ENCODE measurements at places on chromosomes 2 and 18.

DNA sequence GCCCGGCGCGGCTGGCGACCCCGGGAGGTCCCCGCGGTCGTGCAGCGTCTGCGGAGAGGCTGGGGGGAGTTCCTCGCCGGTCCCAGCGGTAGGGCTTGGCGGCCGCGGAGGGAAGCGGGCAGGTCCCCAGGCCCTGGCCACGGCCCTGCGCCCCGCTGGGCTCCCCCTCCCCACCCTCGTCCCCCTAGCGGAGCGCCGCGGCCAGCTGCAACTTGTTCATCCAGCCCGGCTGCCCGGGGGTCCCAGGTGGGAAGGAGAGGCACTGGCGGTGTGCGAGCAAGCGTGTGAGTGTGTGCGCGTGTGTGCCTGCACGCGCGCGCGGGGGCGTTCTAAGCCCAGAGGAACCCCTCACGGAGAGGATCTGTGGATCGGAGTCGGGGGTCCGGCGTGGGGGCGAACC lies 1.3 kb downstream of the PTPRM start:
- peak; percentile 16 for DNase-seq

GRCh38 chr2:161164161-161164560 lies 3.9 kb downstream of the TANK start:
- DNase-seq, result no peak

GRCh38 chr18:25164211-25164847 lies 187.6 kb downstream of the ZNF521 start:
- no peak for DNase-seq

GRCh38 chr2:118576109-118576855 lies 271.2 kb downstream of the EN1 start:
- DNase-seq, result peak; percentile 58

GRCh38 chr2:55225481-55226020 lies 6.5 kb downstream of the CLHC1 start:
- DNase-seq, result no peak

GRCh38 chr2:160581448-160581847 lies 87.8 kb upstream of the RBMS1 start:
- no peak for DNase-seq

- no peak for DNase-seq
Measured at GRCh38 chr18:27363872-27364271, 178.8 kb upstream of the CHST9 start.

DNA sequence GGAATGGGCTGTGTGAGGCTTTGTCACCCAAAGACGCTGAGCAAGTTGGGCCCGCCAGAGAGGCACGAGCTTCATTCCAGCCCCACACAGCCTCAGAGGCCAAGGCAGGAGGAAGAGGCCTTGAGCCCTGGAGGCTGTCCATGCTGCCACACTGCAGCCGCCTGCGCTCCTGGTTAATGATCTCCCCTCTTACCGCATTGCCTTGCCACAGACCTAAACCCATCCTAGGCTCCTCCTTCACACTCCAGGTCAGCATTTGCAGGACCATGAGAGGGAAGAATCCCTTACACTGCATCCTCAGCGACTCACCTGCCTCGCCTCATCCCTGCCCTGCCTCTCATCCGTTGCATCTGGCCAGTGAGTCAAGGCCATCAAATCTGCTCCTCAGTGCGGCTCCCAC lies 24.6 kb downstream of the KIF3C start:
- no peak for DNase-seq
